ENCODE measurements at places on chromosomes 5 and 9. TPM values are rescaled to one million over a fixed set of nuclear protein-coding genes. Genes with fewer than 3 reads are reported as not detected.

- no peak for DNase-seq
These were observed 247.0 kb downstream of the AOPEP start for GRCh38 chr9:94973451-94973941.

GRCh38 chr5:66442951-66443445 is 153.2 kb upstream of the MAST4 start:
- DNase-seq, result no peak

GRCh38 chr5:133644000-133644865 is 31.9 kb upstream of the FSTL4 start:
- DNase-seq, result no peak

GRCh38 chr9:129756191-129756590 is 3.3 kb upstream of the PTGES start:
- no peak for DNase-seq

DNA sequence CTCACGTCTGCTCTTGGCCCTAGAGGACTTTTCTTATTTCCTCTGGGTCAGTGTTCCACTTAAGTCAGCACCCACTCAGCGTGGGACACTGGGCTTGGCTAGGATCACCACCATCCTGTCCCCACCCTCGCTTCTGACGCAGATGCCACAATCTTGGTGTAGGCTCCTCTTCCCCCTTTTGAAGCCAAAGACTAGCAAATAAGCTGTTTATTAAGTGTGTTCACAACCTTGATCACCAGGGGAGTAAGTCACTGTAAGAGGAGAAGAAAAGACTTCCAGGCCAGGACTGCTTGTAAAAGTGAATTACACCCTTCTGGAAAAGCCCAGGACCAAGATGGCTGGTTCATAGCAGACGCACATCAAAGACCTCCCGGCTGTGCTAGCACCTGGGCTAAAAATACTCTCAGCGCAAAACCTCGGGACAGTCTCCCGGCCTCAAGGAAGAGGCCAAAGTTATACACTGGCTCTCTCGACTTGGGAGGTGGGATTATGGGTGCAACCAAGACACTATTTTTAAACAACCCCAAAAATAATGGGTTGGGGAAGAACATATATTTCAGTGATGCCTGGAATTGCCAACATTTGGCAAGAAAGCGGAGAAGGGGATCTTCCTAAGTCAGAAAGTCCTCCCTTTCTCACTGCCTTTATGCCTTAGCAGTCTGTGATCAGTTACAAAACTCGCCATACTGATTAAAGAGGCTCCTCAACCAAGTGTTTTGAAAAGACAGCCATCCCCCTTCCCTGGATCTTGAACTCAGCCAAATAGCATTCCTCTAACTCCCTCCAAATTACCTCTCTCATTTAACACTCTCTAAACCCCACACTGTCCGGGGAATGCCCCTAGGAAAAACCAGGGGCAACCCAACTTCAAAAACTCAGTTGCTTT is 69.4 kb downstream of the RAPGEF1 start:
- no peak for DNase-seq

The HSD17B3 gene
- not detected for total RNA-seq

- peak; percentile 57 for DNase-seq
These were observed 144.9 kb downstream of the MYO10 start for GRCh38 chr5:16791036-16791705.

The GAS1 gene
- 2.4 TPM for total RNA-seq

The TAF1L gene
- total RNA-seq, result not detected

- no peak for DNase-seq
These were observed 32.9 kb upstream of the CDK20 start for GRCh38 chr9:88007291-88007650.

DNA sequence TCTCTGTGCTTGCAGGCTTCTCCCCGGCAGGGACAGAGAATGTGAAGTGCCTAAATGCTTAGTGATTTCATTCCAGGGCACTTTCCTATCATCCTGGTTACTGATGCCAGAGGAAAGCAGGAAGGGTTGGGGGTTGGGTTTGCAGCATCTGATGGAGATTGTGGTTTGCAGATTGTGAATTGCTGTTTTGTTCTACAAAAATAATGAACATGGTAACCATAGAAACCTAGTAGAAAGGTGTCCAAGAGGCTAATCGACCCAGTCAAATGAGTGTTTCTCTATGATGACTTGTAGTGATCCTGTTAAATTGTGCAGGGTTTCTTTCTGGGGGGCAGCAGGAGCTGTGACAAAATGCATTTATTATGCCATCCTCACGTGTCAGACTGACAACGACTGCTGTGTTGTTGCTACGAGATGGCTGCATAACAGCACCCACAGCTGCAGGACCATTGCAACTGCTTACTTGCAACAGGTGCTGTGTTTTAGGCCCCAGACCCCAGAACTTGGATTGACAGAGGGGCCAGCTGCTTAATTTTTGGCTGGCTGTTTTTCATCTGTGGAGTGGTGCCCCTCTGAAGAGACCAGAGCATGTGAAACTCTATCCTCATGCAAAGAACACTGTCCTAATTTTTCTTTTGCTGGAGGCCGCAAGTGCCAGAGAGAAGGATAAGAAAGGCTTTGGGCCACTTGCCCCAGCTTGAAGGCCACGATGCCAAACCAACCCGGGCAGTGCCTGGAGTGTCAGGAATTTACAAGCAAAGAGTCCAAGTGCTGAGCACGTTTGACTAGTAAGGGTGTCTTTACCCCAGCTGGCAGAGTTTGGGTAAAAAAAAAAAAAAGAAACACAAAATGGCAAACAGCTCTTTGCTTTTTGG is 397.8 kb downstream of the GADD45G start:
- DNase-seq, result no peak

The GCNT4 gene
- 0.25 TPM for total RNA-seq

DNA sequence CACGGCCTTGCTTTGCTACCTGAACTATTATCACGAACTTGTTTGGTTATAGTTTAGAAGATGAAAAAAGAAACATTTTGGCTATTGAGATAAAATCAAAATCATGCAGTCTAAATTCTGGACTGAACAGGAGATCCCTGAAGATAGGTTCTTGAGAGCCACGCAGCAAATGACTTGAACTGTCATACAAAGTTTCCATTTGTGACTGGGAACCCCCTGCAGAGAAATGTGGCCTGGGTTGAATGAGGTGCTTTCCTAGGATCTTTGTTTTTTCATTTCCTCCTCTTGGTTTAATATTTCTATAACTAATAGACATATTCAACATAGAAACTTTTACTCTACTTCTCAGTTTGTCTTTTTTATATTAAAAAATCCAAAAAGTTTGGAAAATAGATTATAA is 184.7 kb upstream of the TRPM3 start:
- DNase-seq, result no peak

The TMEFF1 gene
- total RNA-seq, result not detected

DNA sequence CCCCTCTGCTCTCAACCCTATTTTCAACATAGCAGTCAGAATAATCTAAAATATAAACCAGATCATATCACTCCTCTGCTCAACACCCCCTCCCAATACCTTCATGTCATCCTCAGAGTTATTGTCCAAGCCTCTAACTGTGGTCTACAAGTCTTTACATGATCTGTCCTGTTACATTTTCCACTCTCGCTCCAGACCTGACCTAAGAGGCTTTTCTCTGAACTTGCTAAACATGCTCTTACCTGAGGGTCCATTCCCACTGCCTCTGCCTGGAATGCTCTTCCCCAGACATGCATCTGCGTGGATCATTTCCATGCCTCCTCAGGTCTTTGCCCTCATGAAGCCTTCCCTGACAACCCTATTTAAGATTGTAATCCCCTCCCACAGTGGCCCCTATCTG is 12.0 kb downstream of the NIPSNAP3B start:
- no peak for DNase-seq

GRCh38 chr9:100129772-100130171 is 30.7 kb downstream of the INVS start:
- DNase-seq, result no peak

GRCh38 chr5:58767104-58767503 is 184.2 kb downstream of the RAB3C start:
- DNase-seq, result no peak

The PCDHB2 gene
- total RNA-seq, result 1.6 TPM

DNA sequence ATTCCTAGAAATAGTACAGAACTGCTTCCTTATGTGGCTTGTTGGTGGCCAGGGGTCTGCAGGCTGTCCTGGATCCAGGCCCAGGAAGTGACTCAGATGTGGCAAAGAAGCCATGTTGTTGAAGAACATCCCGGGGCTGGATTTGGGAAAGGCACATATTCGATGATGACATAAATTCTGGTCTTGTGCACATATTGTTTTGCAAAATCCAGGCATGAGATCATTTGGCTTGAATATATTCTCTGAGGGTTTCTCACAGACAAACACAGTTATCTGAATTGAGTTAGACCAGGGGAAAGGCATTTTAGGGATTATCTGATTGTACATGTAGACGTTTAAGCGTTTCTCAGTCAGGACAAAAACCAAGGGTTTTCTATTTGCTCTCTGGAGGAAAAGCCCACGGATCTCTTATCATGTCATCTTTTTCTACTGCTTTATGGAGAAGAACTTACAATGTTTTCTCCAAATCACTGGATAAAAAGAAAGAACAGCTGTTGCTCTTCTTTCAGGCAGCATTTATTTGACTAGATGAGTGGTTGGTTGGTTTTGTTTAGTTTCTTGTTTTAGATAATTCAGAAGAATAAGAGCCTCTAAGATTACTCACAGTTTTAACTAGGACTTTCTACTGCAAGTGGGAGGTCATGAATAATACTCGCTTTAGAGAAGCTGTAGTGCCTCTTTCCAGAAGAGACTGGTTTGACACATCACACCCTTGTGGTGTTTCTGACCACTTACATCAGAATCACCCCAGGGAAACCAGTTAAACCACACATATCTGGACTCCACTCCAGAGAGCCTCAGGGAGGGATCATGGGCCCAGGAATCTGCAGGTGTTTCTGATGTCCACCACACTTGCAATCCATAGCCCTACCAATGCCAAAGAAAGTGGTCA is 29.5 kb upstream of the LHFPL2 start:
- peak; percentile 50 for DNase-seq

DNA sequence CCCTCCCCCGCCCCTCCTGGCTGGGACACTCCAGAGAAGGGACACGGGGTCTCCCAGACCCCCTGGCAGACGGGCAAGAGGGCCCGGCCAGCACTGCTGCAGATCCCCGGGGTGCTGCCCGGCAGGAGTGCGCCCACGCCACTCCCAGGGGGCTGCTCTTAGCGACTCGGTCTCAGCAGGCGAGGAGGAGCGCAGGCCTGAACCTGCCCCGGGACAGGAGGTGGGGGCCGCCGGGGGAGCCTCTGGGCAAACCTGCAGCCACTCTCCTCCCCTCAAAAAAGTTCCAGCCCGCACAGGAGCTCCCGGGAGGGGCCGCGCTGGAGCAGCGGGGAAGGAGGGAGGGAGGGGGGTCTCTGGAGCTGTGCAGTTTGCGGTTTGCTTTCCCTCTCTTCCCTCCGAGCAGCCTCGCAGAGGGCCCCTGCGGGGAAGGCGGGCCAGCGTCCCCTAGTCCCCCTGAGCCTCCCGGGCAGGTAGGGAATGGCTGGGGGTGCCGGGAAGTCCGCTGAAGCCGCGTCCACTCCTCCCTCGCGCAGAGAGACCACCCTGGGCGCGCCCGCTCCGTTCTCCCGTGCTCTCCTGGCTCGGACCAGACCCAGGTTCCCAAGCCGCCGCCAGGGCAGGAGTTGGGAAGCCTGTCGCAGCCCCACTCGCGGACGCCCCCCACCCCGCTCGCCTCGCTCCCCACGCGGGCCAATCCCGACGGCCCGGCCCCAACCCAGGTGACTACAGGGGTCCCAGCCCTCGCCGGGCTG is 44.2 kb downstream of the NACC2 start:
- no peak for DNase-seq

GRCh38 chr5:95872346-95873268 is 50.1 kb upstream of the GLRX start:
- no peak for DNase-seq

The ANGPTL2 gene
- total RNA-seq, result 2.7 TPM

- DNase-seq, result no peak
These were observed 96.2 kb downstream of the ADRB2 start for GRCh38 chr5:148922606-148923005.

GRCh38 chr5:158463188-158463587 is 604.2 kb upstream of the CLINT1 start:
- no peak for DNase-seq

DNA sequence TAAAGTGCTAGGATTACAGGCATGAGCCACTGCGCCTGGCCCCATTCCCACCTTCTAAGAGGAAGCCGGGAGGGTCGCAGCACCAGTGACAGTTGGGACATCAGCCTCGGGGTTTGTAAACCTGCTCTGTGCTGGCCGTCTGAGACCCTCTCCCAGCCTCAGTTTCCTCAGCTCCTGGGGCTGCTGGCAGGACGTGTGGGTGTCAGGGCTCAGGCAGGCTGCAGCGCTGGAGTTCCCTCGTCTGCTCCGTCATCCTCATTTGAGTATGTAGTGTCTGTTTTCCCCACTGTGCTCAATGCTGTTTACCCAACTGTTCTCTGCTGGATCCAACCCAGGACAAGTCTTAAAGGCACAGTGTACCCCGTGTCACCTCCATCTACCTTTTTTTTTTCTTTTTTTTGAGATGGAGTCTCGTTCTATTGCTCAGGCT is 2.0 kb upstream of the NINJ1 start:
- no peak for DNase-seq

- DNase-seq, result no peak
These were observed 215.5 kb downstream of the GAPVD1 start for GRCh38 chr9:125477089-125477544.

- no peak for DNase-seq
These were observed 118.1 kb downstream of the COL23A1 start for GRCh38 chr5:178472138-178472537.

The PCDHA4 gene
- 0.58 TPM for total RNA-seq

GRCh38 chr9:89519366-89519805 is 21.5 kb upstream of the SEMA4D start:
- no peak for DNase-seq

GRCh38 chr9:15295761-15296405 is 11.1 kb downstream of the TTC39B start:
- peak; percentile 44 for DNase-seq

The ENTREP1 gene
- total RNA-seq, result 3.0 TPM

DNA sequence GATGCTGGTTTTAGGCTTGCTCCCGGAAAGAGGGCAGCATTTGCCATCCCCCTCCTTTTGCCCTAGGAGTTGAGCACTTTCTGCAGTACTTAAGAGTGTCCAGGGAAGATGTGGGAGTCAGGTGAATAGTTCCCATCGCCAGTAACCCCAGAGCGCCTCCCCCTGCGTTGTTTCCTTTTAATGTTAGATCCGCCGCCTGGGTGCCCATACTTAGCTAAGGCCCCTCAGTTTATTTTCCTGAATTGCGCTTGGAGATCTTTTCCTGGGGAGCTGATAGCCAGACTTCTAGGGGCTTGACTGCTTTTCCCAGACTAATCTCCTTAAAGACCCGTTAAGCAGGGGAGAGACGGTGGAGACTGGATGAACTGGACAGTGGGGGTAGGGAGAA is 377 bp upstream of the PCDHAC2 start:
- DNase-seq, result no peak

GRCh38 chr5:61993295-61993927 is 312.6 kb upstream of the KIF2A start:
- DNase-seq, result no peak

Measured in colonic mucosa (tissue), 4 donors.